ENCODE measurements at places on chromosomes 11 and 22.

- DNase-seq, result no peak
Measured at GRCh38 chr11:12131943-12132789, 21.8 kb downstream of the MICAL2 start.

DNA sequence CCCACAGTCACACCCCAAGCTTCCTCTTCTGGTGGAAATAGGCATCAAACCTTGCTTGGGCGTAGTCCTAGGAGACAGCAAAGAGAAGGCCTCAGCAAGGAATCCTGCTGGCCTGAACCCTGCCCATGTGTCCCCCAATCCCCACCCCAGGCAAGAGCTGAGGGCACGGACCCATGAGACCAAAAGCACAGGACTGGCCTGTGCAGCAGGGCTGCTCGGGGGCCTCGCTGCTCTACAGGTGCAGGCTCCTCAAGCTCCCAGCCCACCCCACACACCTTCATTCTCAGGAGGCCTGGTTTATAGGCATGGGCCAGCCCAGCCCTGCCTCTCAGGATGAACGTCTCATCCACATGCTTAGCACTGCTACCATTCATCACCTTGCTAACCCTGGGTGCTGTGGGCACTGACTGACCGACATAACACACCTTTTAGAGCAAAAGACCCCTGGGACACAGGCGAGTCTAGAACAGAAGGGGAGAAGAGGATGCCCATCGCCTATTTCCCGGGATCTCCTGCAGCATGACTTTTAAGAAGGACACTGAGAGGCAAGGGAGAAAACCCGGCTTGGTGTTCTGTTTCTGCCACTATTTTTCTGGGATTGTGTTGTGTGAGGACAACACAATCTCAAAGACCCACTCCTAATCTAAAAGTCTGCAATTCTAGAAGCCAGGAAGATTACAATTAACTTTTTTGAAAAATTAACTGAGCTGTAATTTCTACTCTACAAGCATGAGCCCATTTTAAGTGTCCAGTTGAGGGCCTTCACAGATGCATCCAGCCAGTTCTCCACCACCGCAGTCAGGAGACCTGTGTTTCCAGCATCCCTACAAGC is 15.4 kb downstream of the TCIRG1 start:
- DNase-seq, result no peak

GRCh38 chr11:86784241-86784681 is 16.1 kb upstream of the PRSS23 start:
- no peak for DNase-seq

- DNase-seq, result no peak
Measured at GRCh38 chr11:28243061-28243460, 134.9 kb downstream of the METTL15 start.

Data from amygdala (tissue), 56 donors.